Activated T-helper 2 cell treated with anti-CD3 and anti-CD28 coated beads, Interferon-gamma antibody, Interleukin-2, Interleukin-4, amounts not matched to agents 10 μg/mL and 5 μg/mL and 100 μg/mL, durations not matched to agents 14 hours and 24 hours and 36 hours (primary cell): ENCODE measurements at places on chromosomes 2 and 18. TPM values are rescaled to one million over a fixed set of nuclear protein-coding genes. Genes with fewer than 3 reads are reported as not detected.

GRCh38 chr2:133667085-133667484 is 98.8 kb upstream of the NCKAP5 start:
- H3K4me3 ChIP-seq, result no peak overlapping the region
- no peaks in the 10 kb centered on the region for H3K27me3 ChIP-seq
- no peak overlapping the region for H3K27ac ChIP-seq
- no peaks in the 10 kb centered on the region for H3K4me1 ChIP-seq

AFF3 gene
- total RNA-seq, result 1.4 and 1.7 TPM in 2 replicates

DNA sequence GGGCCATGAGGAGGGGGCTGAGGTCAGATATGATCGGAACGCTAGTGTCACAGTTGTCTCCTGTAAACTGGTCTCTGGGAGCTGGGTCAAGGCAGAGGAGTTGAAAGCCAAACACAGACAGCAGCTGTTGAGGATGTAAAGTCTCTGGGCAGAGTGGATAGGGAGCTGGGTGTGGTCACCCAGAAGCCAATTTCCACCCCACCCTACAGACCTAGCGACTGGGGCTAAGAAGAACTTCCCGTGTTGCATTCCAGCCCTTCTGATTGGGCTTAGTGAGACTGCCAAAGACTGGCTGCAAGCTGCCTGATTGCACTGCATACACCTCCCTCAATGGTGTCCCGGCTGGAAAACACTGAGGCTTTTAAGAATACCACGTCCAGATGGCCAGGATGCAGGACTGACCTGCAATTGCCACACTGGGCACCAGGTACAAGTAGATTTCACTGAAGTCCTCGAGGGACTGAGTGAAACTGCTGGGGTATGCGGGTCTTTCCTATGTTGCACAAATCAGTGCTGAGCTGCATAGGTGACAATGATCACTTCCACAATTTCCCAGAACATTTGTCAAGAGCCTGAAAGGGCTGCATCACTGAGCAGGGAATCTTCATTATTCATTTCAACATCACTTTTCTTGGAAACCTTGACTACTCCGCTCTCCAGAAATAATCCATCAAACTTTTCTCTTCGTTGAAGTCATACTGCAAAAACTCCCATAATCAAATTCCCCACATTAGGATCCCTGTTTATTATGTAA is 43.1 kb upstream of the EML4 start:
- peaks cover 61% of the 10 kb centered on the region for H3K4me1 ChIP-seq
- H3K27ac ChIP-seq, result no peak overlapping the region
- peaks cover 18% of the 10 kb centered on the region for H3K36me3 ChIP-seq
- H3K27me3 ChIP-seq, result no peaks in the 10 kb centered on the region
- DNase-seq, result no peak
- no peak overlapping the region for H3K4me3 ChIP-seq

DCDC2C gene
- total RNA-seq, result not detected in 2 replicates

GCG gene
- total RNA-seq, result not detected in 2 replicates

DNA sequence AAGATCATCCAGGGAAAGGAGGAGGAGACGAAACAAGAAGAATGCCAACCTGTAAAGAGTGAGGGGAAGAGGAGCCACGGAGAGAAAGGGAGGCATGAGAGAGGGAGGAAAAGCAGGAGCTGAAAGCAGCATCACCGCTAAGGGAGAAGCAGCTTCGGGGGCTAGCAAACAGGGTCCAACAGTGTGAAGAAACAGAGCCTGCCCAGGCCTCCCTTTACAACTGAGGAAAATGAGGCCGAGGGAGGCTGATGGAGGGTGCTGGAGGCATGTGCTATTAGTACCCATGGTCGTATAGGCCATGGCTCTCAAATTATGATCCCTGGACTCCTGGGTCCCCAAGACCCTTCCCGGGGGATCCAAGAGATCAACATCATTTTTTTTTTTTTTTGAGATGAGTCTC is 50.4 kb upstream of the ASPRV1 start:
- no peak overlapping the region for H3K4me3 ChIP-seq
- peaks cover 18% of the 10 kb centered on the region for H3K4me1 ChIP-seq
- peaks cover 25% of the 10 kb centered on the region for H3K36me3 ChIP-seq
- no peaks in the 10 kb centered on the region for H3K27me3 ChIP-seq

GRCh38 chr2:236823041-236823629 is 253.5 kb downstream of the ACKR3 start:
- no peaks in the 10 kb centered on the region for H3K4me1 ChIP-seq
- no peaks in the 10 kb centered on the region for H3K27me3 ChIP-seq
- DNase-seq, result no peak
- no peak overlapping the region for H3K4me3 ChIP-seq
- H3K36me3 ChIP-seq, result no peaks in the 10 kb centered on the region

GRCh38 chr2:174597009-174597344 is 627 bp downstream of the WIPF1 start:
- H3K27ac ChIP-seq, result peak overlapping the region; percentile 90
- peaks cover 75% of the 10 kb centered on the region for H3K36me3 ChIP-seq
- H3K4me1 ChIP-seq, result peaks cover 57% of the 10 kb centered on the region
- no peaks in the 10 kb centered on the region for H3K27me3 ChIP-seq

ERFE gene
- total RNA-seq, result 0.46 and 1.1 TPM in 2 replicates
